Hematopoietic multipotent progenitor cell treated with erythropoietin and hydrocortisone succinate and interleukin-3 and kit ligand, for 4 days (in vitro differentiated cells): ENCODE measurements at places on chromosomes 7 and 10.
A peak's percentile ranks its signal among the peaks of the same experiment; 100 is the strongest.

DNA sequence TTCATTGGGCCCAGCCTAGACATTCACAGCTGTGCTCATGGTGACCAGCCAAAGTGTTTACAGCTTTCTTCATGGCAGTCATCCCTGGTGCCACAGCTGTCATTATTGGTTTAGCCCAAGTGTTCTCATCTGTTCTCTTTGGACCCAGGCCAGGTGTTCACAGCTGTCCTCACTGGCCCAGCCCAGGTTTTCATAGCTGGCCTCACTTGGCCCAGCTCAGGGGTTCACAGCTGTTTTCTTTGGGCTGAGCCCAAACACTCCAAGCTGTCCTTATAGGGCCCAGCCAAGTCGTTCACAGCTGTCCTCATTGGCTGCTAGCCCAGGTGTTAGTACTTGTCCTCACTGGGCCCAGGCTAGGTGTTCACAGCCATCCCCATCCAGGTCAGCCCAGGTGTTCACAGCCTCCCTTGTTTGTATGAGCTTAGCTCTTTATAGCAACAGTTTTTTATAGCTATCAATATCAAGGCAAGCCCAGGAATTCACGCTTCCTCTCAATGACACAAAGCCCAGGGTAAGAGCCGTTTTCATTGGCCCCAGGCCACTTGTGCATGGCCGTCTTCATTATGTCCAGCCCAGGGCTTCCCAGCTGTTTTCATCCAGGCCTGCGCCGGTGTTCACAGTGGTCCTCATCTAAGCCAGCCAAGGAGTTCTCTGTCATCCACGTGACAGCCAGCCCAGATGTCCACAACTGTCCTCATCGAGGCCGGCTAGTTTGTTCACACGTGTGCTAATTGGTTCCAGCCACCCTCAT lies 11.6 kb downstream of the FRG2B start:
- DNase-seq: no peak

DNA sequence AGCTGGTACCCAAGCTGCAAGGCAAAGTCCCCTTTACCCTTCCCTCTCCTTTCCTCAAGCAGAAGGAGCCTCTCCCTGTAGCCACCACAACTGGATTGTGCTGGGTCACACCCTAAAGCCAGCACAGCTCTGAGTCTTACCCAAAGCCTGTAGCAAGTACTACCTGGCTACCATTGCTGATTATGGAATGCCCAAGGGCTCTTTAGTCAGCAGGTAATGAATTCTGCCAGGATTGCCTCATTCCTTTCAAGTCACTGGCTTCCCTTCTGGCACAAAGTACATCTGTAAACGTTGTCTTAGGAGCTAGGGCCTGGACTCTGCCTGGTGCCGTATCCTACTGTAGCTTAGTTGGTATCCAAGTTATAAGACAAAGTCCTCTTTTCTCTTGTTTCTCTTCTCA lies 52.0 kb downstream of the FAS start:
- no peak for DNase-seq

DNA sequence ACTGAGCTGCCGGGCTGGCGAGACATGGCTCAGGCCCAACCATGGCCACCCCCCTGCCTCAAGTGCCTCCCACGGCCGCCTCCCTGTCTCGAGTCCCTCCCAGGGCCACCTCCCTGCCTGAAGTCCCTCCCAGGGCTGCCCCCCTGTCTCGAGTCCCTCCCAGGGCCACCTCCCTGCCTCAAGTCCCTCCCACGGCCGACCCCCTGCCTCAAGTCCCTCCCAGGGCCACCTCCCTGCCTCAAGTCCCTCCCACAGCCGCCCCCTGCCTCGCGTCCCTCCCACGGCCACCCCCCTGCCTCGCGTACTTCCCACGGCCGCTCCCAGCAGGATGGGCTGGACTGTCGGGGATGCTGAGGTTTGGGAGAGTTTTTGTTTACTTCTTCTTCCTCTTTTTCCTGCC lies 462.5 kb downstream of the PTPRN2 start:
- DNase-seq: no peak

- no peak for DNase-seq
Observed at GRCh38 chr10:17348501-17349349, 105.7 kb downstream of the ST8SIA6 start.

DNA sequence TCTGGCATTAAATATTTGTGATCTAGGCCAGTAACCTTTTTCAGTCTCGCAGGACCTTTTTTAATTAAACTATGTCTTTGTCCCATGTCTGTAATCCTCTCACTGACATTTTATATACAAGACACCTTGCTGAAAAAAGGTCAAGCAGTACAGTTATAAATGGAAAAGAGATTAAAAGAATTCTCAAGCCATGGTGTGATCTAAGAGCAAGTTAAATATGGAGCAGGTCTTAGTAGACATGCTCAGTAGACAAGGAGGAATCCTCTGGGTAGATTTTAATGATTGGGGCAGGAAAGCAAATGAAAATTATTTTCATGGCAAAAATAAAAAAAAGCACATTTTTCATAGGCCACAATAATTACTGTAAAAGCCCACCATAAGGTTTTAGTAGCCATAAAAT lies 203.5 kb downstream of the PPP1R3A start:
- no peak for DNase-seq

GRCh38 chr10:5433182-5433581 lies 20.8 kb downstream of the NET1 start:
- no peak for DNase-seq

GRCh38 chr7:8295638-8296361 lies 33.8 kb upstream of the ICA1 start:
- DNase-seq: peak; percentile 94

DNA sequence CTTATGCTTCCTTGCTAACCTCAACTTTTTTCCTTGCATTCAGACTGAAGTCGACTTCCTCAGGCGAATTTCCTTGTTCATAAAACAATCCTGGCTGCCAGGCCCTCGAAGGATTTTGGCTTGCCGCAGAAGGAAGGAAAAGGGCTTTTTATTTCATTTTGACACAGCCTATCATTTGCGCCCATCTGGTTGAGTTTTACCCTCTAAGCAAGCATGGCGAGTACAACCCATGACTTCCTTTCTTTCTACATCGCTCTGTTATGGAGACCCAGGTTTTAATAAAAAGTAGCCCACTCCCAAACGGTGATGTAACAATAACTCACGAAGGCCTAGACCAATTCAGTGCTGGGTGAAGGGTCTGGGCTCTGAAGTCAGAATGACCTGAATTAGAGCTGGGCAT lies 109.3 kb downstream of the PRPF18 start:
- no peak for DNase-seq

DNA sequence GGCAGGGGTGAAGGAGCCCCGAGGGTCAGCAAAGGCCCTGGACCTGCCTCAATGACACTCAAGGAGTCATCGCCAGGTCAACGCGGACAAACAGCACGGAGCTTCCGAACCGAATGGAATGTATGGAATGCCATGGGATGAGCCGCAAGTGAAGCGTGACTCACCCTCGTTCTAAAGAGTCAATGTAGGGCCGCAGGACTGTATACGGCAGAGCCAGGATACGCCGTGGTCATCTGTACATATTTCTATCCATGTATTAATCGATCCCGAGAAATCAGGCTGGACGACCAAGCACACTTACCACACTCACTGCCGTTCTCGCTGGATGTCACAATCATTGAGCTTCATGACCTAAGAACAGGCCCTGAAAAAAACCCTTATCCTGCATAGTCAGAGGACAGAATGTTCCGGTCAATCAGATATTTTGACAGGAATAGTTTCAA lies 4.3 kb downstream of the SNX8 start:
- no peak for DNase-seq

GRCh38 chr7:150980663-150981062 lies 2.5 kb upstream of the KCNH2 start:
- DNase-seq: no peak

DNA sequence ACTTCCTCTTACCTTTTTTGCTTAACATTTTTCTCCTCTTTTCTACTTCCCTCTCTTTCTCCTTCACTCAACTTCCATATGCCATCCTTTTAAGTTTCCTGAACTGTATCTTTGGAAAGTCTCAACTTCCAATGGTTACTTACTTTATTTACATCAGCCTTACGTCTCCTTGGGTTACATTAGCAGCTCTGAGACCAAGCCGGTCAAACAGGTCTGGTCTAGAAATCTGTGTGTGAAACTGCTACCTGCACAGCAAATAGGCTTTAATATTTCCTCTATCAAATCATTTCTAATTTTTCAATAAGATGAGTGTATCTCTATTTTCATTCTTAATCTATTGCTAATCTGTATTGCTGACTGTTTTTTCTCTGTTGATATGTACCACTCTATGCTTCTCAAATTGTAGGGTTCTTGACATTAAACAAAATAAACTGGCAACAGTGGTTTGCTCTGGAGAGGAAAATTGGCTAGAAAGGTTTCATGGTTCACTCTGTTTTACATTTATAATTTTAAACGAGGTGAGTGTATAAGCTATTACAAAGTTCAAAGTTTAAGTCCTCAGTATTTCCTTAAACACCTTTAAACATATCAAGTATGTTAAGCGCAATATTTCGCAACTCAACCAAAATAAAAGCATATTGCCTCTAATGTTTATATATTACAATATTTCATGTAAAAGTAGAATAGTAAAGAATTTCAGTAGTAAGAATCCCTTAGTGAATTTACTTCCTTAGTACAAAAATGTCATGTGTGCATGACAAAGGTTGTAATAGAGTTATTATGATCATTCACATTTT lies 3.6 kb upstream of the SEMA3C start:
- DNase-seq: no peak

DNA sequence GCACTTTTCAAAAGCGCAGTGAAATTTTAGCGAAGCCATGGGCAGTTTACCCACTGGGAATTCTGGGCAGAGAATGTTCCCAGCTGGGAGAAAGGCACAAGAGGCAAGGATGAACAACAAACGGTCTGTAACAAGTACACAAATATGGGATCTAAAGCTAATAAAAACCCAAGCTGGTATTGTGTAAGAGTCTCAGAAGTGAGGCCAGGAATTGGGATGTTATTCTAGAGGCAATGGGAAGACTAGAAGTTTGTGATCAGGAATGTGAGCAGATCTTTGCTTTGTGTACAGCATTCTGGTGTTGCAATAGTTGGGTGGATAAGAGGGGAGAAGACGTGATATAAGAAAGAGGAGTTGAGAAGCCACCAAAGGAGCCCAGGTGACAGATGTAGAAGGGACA lies 15.0 kb downstream of the FZD9 start:
- no peak for DNase-seq

- DNase-seq: no peak
Observed at GRCh38 chr10:60123172-60123571, 216.8 kb upstream of the CCDC6 start.

DNA sequence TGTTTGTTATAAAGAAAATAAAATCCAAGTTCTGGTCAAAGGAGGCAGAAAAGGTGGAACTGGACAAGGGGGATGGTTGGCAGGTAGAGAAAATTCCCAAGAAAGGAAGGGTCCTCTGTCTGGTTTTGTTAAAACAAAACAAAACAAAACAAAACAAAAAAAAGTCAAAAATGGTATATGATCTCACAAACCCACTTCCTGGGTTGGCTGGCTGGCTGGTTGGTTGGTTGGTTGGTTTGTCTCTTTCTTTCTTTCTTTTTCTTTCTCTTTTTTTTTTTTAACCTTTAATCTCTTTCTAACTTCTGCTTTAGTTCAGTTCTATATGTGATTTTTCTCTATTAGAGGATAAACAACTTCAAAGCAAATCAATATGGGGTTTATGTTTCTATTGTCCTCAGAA lies 41.1 kb upstream of the CPN1 start:
- DNase-seq: no peak

DNA sequence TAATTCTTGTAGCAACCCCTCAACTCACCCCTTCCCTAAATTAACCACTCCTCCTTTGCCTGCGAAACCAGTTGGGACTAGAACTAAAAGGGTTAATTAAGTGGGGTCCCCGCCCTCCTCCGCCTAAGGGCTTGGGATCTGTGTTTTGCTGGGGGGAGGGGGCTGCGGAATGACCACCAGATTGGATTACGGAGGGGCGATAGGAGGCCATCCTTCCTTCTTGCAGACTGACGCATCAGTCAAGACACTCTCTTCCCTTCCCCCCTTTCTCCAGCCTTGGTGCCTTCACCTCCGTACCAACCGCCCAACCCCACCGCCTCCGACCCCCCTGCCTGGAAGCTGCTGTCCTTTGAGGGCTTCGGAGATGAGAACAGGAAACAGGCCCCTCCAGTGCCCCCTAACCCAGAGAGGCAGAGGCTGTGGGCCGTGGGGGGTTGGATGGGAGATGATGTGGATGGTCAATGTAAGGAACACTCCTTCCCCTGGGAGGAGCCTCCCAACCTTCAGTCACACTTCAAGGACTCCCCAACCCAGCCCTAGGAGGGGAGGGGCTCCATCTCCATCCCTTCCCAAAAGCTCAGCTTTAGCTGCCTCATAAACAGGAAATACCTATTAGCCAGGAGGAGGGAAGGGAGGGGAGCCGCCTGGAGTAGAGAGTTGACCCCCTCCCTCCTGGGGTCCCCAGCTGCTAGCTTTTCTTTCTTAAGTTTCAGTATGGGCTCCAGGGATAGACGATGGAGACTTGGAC lies 997 bp upstream of the LDB1 start:
- peak; percentile 75 for DNase-seq

DNA sequence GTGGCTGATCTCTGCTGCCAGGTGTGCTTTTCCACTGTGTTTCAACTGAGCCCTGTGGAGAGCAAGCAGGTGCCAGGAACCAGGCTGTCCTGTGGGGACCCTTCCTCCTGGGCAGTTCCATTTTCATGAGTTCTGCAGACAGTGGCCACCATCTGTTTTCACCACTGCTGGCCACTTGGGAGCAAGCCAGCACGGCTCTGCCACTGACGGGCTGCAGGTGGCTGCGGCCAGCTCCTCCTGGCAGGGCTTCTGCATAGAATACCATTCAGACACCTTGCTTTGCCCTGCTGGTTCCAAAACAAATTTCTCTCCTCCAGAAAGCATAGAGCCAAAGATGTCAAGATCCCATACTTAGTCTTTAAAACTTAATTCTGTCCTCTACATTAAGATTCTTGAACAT lies 48.3 kb downstream of the LANCL2 start:
- no peak for DNase-seq

- DNase-seq: no peak
Observed at GRCh38 chr7:52463341-52463740, 572.1 kb upstream of the POM121L12 start.

GRCh38 chr7:154953006-154953684 lies 49.8 kb downstream of the PAXIP1 start:
- DNase-seq: peak; percentile 76

DNA sequence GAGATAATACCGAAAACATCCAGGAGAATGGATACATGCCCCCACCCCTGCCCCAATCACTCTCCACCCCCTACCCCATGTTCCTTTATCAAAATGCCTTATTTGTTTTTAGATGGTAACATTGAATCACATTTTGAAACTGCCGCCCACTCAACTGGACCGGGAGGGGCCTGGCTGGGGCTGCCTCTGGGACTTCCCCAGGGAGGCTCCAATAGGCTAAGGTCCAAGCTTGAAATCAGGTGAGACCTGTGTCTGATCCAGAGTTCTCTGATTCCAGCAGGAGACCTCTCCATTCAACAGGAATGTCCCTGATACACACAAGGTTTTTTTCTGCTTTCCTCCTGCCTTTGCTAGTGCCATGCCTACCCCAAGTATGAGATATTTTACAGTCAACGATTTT lies 43.8 kb upstream of the ACSL5 start:
- no peak for DNase-seq

DNA sequence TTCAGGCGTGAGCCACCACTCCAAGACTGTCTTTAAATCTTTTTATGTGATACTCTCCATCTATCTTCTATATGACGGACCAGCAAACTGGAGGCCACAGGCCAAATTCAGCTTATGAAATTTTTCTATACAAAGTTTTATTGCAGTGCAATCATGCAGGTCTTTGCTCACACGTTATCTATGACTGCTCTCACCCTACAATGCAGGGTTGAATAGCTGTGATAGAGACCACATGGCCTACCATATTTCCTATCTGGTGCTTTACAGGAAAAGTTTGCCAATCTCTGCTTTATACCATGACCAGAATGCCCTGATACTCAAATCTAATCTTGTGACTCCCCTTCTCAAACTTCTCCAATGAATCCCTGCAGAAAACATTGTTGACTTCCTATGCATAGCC lies 89.5 kb upstream of the ACBD5 start:
- no peak for DNase-seq
